ENCODE measurements at places on chromosomes 1 and 21.

GRCh38 chr1:110224240-110224995 is 14.3 kb downstream of the KCNC4 start:
- no peak for DNase-seq

GRCh38 chr1:177569476-177569875 is 398.7 kb downstream of the BRINP2 start:
- DNase-seq, result no peak

DNA sequence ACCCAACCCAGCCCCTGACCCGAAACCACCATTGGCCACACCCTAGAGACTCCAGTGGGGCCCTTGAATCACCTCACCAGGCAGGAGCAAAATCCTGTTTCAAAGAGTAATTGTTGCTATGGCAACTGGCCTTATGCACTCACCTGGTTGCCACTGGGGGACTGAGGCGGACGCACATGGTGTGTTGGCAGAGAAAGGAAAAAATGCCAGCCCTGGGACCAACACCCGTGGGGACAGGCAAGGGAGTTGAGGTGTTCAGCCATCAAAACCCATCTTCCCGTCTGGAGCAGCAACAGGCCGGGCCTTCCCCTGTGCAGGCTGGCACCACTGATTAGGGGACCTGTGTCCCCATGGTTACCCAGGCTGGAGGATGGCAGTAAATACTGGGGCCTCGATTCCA is 395.8 kb upstream of the VAMP3 start:
- no peak for DNase-seq

DNA sequence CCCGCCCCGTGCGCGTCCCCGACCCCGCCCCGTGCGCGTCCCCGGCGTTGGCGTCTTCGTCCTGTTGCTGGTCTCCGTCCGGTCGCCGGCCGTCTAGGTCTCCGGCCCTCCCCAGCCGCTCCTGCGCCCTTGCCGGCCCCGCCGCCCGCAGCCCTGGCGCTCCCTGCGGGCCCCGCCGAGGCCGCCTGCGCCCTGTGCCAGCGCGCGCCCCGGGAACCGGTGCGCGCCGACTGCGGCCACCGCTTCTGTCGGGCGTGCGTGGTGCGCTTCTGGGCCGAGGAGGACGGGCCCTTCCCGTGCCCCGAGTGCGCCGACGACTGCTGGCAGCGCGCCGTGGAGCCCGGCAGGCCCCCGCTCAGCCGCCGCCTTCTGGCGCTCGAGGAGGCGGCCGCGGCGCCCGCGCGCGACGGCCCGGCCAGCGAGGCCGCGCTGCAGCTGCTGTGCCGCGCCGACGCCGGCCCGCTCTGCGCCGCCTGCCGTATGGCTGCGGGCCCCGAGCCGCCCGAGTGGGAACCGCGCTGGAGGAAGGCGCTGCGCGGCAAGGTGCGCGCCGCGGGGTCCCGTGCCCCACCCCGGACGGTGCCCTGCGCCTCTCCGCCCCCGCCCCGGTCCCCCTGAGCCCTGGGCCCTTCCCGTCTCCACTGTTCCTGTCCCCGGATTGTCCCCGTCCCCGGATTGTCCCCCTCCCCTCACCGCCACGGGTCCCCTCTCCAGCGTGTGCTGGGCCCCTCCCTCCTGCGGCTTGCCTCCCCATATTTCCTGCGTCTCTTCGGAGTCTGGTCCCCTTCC is at the start of gene RNF187:
TSS of gene RNF187 (plus strand) at position 47 of the 789 bp plus-strand sequence.
- DNase-seq, result no peak

DNA sequence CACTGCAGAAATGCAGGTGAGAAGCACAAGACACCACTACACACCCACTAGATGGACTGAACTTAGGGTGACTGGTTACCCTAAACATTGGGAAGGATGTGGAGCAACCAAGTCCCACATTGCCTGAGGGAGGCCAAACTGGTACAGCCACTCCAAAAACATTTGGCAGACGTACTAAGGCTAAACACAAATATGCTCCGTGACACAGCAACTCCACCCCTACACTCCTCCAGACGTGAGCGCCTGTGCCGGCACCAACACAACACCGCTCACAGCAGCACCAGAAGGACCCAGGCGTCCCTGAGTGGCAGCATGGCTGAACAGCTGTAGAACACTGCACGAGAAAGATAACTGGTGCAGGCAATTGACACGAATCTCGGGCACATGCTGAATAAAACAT is 14.7 kb downstream of the PTTG1IP start:
- DNase-seq, result no peak

- no peak for DNase-seq
Measured at GRCh38 chr1:184932319-184932718, 42.0 kb downstream of the NIBAN1 start.

GRCh38 chr1:220544901-220545303 is 17.0 kb downstream of the MARK1 start:
- no peak for DNase-seq

DNA sequence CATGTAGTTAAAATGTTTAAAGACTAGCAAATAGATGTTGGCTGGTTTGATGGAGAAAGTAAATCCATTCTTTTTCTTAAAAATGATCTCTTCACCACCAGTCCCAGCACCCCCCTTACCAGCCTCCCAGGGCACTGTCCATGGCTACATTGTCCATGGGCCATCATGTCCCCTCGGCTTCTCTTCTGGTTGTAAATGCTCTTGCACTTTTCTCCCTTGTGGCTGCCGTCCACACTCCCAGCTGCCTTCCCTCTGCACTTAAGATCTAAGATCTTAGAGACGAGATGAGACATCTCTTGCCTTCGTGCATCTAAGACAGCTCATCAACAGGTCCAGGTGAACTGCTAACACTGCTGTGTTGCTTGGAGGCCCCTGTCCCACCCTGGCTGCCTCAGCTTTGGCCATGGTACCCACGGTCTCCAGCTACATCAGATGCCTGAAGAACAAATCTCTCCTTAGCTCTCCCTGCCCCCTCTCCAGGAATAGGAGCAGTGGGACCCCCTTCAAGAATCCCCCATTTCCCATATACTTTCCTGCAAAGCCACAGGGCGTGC is 11.1 kb downstream of the CAPN2 start:
- no peak for DNase-seq

DNA sequence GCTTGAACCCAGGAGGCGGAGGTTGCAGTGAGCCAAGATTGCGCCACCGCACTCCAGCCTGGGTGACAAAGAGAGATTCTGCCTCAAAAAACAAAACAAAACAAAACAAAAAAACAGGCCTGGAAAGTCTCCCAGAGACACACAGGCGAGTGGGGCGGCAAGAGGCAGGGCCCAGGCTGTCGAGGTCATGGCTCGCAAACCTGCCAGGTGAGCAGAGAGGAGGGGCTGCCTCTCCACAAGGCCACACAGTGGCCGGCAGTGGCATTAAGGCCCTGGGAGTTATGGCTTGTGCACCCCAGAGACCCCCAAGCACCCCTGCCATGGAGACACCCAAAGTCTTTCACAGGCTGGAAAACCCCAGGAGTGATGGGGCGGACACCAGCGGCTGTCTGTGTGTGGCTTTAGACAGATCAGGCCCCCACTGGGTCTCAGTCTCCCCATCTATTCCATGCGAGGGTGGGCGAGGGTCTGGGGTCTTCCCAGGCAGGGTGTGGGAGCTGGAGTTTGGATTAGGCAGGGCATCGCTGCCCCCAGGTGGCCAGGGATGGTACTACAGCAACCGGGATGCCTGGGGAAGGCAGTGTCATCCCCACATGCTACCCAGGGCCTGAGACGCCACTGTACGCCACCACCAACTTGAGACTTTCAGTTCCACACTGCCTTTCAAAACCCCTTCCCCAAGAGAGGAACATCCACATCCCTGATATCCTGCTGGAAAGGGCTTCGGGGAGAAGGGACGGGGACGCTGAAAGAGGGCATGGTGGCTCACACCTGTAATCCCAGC is 7.3 kb upstream of the CTRC start:
- DNase-seq, result peak; percentile 11

DNA sequence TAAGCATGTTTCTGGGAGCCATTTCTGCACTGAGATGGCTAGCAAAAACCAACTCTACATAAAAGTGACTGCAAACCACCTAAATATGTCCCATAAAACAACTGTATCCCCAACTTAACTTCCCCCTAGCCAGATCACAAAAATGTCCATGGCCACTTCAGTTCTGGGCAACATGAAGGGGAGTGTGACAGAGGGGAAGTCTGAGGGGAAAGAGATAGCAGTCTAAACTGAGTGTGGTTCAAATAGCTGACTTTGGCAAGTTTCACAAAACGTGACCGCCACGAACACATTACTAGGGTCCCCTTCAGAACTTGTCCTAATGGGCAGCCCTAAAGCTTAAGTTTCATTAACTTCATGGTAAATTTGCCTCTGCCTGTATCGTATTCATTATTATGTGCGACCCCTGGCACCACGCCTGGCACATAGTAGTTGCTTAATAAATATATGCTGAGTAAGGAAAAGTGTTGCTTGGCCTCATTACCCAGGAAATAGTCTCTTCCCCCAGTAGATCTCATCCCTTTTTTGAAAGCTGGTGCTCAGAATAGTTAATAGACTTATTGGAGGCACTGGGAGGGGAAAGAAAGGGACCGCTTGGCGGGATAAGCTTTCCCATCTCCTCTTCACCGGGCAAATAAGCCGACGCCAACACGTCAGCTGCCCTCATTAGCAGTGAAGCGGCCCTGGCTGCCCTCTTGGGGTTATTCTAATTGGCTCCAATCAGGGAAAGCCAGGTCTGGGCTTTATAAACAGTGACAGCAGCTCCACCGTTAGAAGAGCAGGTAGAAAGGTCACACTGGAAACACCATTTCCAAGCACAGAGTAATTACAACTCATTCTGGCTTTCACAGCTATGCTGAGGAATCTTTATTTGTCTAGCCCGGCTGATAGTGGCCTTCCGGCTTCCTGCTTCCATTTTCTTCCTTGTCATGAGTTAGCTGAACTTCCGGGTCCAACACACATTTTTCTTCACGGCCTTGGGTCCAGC is 122.1 kb downstream of the LRIG2 start:
- no peak for DNase-seq

GRCh38 chr1:180888870-180889269 is 23.8 kb upstream of the KIAA1614 start:
- no peak for DNase-seq

DNA sequence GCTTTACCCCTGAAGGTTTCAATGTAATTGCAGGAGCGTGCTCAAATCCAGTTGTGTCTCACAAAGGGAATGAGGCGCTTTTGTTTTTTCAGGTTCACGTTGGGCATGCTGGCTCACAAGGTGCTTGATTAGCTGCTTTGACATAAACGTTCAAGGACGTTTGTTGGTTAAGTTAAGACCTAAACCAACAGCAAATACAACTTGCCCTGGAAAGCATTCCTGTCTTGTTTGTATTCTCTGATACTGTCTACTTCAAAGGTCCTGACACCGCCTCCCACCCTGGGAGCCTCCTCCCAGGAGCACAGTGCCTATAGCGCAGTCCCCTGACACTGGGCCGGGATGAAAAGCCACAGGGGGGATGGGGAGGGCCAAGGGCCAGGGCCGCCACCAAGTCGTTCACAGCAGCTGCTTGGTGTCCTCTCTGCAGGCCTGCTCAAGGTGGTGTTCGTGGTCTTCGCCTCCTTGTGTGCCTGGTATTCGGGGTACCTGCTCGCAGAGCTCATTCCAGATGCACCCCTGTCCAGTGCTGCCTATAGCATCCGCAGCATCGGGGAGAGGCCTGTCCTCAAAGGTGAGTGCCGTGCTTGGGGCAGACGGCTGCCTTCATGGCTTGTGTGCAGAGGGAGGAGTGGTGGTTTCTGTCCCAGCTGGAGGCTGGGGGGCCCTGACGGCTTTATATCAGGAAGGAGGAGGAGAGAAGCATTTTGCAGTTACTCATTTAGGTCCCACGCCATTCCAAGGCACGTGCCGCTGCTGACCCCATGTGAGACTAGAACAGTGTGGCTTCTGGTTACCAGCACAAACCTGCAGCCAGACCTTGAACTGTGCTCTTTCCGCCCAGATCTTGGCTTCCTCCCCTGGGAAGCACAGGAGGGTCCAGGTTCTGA is 6.1 kb downstream of the FAM3B start:
- DNase-seq, result no peak

DNA sequence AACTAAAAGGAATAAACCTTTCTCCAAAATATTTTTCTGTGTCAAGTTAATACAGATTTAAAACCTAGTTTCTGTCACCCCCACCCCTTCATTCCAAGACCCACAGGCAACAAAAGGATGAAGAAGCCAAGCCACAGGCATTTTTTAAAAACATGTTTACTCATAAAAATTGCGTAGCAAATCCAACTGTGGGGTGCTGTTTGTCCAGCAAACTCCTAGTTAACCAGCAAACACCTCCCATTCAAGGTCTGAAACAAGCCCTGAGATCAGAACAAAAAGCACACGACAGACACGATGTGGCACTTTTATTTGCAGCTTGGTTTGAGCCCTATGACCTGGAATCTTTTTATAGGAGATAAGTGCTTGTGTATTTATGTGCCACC is 149.9 kb upstream of the CAMK1G start:
- no peak for DNase-seq

- peak; percentile 15 for DNase-seq
Measured at GRCh38 chr1:19067182-19067911, 110.9 kb upstream of the IFFO2 start.

- no peak for DNase-seq
Measured at GRCh38 chr1:172380441-172381244, 39.8 kb upstream of the C1orf105 start.

GRCh38 chr1:176466514-176466913 is 3.5 kb downstream of the PAPPA2 start:
- peak; percentile 28 for DNase-seq

GRCh38 chr1:163295949-163296348 is 25.8 kb upstream of the NUF2 start:
- no peak for DNase-seq

GRCh38 chr1:184866991-184867788 is 107.1 kb downstream of the NIBAN1 start:
- no peak for DNase-seq

GRCh38 chr1:219247441-219247840 is 73.8 kb downstream of the LYPLAL1 start:
- no peak for DNase-seq

DNA sequence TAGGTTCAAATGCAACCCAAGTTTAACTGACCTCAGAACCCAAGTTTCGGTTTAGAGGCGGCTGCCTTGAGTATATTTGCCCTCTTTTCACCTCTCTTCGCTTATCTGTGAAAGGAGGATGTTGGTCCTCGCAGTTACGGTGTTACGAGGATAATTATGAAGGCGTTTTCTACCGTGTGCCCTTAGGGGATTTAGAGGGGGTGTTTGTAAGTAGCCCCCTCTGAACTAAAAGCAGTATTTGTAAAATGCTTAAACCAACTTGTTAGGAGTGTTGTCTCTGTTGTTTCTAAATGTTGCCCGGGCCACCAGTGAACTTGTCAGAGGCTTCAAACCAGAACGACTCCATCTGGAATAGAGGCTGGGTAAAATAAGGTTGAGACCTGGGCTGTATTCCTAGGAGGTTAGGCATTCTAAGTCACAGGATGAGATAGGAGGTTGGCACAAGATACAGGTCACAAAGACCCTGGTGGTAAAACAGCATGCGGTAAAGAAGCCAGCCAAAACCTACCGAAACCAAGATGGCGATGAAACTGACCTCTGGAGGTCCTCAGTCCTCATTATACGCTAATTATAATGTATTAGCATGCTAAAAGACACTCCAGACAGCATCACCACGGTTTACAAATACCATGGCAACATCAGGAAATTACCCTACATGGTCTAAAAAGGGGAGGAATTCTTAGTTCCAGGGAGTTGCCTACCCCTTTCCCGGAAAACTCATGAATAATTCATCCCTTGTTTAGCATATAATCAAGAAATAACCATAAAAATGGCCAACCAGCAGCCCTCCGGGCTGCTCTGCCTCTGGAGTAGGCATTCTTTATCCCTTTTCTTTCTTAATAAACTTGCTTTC is 1.0 kb upstream of the PSRC1 start:
- DNase-seq, result no peak

Data from NCI-H1105 treated with DMSO at 0.1 percent for 48 hours (cell line).